ENCODE measurements at places on chromosomes 6 and 20.

GRCh38 chr6:3494391-3495100, 37.7 kb upstream of the SLC22A23 start:
- no peak for DNase-seq

DNA sequence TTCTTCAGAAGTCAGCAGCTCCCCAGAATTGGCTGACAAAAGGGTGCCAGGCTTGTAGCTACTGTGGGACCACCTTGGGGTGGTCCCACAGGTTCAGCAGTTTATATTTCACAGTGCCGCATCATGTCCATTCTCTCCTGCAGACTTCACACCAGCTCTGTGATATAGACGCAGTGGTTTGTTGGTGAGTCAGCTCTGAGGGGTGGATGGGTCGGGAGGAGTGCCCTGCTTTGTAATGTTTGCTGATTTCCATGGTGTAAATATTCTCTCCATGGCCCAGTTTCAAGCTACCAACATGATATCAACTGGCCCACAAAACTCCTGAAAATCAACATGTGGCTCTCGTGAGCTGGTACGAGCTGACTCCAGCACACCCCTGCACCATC, 78.2 kb downstream of the CDH22 start:
- DNase-seq, result no peak

- DNase-seq, result no peak
Measured at GRCh38 chr6:44496665-44497369, 109.3 kb downstream of the CDC5L start.

DNA sequence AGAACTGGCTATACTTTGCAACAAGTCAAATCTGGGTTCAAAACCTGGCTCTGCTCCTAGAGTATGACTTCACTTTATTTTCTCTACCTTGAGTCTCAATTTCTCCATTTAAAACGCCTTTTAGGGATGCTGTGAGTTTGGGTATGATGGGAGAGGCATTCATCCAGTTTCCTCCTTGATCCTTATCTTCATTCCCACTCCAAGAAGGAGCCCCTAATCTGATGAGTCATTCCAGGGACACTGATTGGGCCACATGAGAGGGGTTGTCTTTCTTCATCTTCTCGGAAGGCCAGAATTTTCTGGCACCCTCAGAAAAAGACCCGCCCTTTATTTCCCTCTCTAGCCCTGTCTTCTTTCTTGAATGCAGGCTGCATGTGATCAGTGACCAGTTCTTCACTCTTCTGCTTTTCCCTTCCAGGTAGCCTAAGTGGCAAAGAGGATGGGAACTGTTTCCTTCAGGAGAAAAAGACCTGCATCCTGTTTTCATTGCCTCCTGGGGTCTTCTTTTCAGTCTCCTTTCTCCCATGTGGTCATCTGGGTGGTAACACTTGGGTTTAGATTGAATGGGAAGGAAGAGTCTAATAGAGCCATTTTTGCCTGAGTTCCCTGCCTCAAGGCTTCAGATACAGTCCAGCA, 32.1 kb upstream of the PNRC1 start:
- no peak for DNase-seq

DNA sequence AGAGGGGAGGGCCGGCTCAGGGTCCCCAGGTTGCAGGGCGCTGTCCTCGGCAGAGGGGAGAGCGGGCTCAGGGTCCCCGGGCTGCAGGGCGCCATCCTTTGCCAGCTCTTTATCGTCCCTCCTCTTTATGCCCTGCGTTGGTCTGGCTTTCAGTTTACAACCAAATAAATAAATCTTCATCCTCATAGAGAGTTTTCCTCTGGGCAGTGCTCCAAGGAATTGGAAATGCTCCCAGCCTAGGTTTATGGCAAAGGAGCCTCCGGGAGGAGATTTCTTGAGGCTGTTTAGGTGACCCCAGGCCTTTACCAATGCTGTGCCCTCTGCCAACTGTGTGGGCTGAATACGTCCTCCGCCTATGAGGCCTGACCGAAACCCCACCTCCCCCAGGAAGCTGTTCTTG, 60.2 kb downstream of the CHMP4B start:
- no peak for DNase-seq

DNA sequence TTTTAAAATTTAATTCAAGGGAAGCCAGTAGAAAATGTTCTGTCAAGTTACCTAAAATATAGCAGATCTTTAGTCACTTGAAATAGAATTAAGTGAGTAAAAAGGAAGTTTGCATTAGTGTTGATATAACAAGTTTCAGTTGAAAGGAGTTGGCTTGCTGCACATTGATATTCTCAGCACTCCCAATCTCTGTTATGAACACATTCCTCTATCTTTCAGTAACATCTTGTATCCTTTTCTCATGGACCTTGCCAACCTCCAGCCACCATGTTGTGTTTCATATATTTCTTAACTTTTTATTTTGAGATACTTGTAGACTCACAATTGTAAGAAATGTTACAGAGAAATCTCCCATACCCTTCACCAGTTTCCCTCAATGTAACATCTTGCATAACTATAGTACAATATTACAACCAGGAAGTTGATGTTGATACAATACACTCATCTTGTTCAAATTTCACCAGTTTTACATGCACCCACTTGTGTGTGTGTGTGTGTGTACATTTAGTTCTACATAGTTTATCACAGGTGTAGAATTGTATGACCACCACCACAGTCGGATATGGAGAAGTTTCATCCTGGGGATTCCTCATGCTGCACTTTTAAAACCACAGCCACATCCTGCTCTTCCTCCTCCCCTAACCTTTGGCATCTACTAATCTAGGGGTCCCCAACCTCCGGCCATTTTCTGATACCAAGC, 20.2 kb upstream of the PAQR8 start:
- DNase-seq, result no peak

DNA sequence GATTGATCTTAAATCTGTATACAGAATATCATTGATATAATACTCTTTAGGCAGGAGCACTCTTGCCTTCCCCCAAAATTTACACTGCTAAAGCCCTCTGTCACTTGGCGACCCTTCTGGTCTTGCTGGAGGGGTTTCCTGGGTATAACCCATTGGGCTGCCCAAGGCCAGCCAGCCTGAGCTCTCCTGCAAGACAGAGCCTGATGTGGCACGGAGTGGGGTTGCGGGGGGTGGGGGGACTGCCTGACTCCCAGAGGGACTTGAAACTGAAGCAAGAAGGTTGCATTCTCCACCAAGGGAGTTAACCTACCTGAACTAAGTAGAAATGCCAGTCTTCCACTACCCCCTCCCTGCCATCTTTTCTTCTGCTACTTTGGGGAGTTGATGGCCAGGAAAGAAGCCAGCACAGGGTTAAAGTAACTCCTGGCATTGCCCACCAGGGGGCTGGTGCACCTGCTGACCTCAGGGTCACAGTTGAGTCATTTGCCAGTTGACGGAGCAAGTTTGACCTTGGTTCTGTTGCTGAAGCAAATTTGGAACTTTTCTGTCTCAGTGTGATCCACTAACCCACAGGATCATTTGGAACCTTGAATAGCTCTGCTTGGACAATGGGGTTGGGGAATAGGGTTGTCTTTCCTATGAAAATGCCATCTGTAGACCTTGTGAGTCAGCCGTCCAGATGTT, 79.4 kb downstream of the ASXL1 start:
- no peak for DNase-seq

DNA sequence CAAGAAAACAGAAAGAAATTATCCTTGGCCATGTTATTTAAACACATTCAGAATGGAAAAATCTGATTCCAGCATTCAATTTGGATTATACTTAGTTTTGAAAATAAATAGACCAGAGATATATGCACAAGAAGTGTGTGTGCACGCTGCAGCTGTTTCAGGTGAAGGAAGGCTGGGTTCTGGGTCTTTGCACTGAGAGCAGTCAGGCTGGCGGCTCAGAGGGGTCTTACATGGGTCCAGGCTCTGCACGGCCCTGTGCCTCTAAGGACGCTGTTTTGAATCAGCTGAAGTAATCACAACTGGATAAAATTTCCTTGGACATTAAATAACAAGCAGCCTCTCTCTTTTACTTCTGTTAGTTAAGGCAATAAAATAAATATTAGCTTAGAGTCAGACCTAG, 31.8 kb downstream of the GCLC start:
- no peak for DNase-seq

GRCh38 chr20:48632825-48633619, 194.8 kb downstream of the PREX1 start:
- DNase-seq, result no peak

DNA sequence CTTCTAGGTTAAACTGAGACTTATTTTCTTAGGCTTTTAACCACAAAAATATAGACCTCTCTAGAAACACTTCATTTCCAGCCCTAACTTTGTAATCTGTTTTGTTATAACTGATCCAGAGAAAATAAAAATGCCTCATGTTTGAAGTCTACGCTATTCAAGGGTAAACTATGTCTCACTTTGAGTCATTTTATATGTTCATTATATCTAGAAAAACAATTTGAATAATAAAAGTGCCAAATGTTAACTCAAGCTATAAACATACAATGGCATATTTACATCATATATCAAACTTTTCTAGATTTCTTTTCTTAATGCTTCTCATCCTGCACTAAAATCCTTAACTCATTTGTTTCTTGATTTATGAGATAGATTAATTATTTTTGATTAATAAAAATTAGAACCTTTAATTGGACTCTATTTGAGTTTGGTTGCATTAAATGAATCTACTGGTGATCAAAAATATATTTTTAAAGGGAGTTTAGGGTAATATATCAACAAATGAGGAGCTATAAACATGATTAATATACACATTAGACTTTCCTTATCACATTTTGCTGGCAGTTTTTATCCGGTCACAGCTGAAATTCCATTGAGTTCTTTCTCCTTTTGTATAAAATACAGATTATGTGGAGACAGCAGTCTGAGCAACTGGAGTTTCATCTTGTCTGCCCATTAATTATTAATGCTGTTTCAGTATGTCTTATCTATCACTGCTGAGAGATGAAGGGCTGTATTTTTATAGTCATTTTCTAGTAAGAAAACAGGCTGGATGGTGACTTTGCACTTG, 246.5 kb downstream of the TBX18 start:
- no peak for DNase-seq

- peak; percentile 95 for DNase-seq
Measured at GRCh38 chr20:35541783-35542662, at the start of gene ERGIC3. Gene ERGIC3, plus strand, starts transcription at chr20:35542078. Its CDS starts 20 bp downstream, at chr20:35542098.

DNA sequence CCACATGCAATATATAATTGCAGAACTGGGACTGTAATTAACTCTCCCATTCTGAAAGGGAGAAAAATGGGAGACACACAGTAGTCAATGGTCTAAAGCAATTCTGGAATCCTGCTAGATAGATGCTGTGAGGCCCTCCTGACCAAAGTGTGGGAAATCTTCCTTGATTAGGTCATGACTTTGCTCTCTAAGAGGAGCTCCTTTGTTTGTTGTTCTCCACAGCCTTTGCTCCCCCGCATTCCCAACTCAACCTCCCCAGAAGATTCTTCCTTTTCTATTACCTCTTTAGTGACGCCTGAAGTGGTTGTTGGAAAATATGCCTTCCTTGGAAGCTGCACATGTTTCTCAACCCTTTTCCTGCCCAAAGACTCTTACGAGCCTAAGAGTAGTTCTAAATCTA, 28.8 kb upstream of the LIN28B start:
- no peak for DNase-seq

- no peak for DNase-seq
Measured at GRCh38 chr6:125787791-125788190, 3.0 kb upstream of the NCOA7 start.

- DNase-seq, result no peak
Measured at GRCh38 chr20:24699321-24700165, 230.1 kb downstream of the SYNDIG1 start.

- no peak for DNase-seq
Measured at GRCh38 chr6:19898141-19898740, 61.1 kb downstream of the ID4 start.

GRCh38 chr20:37972256-37973058, 60.8 kb downstream of the TTI1 start:
- no peak for DNase-seq

DNA sequence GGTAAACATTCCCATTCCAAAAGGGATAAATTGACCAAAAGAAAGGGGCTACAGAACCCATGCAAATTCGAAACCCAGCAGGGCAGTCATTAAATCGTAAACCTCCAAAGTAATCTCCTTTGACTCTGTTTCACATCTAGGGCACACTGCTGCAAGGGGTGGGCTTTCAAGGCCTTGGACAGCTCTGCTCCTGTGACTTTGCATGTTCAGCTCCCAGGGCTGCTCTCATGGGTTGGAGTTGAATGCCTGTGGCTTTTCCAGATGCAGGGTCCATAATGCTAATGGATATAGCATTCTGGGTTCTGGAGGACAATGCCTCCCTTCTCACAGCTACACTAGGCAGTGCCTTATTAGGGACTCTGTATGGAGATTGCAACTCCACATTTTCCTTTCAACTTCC, 211.9 kb upstream of the MANEA start:
- DNase-seq, result no peak

GRCh38 chr6:115467726-115468125, 593.0 kb downstream of the FRK start:
- no peak for DNase-seq

DNA sequence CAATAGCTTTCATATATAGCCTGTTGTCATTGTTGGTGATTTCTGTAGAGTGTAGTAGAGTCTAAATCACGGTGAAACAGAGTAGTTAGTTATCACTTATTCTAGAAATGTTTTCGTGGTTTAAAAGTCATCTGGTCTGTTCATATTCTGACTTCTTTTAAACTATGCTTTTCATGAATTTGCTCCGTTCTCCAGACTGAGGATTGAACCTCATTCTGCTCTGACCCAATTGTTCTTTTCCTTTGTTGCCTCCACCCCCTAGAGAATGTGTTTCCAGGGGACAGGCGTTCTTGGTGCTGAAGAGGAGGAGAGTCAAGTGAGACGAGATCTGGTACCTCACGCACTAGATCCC, 748 bp upstream of the ZNF292 start:
- DNase-seq, result no peak

GRCh38 chr6:102525336-102525735, 1131.8 kb downstream of the GRIK2 start:
- DNase-seq, result no peak

DNA sequence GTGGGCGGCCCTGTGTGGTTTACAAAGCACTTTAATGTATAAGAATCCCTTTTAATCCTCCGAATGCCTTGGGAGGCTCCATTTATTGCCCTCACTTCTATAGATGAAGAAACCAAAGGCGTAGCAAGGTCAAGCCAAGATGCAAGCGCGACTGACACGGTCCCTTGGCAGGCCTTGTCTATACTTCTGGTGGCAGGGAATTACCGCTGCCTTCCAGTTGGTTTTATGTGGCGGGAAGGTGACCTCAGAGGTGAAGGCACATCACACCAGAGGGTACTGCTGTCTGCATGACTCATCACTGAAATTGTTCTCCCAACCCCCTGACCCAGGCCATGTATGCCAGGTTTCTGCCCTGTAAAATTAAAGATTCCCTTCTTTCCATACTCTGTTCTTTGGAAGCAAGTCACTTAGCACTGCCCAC, 36.1 kb upstream of the NAA20 start:
- DNase-seq, result no peak

Data from activated T-cell treated with anti-CD3 and anti-CD28 coated beads for 4 hours (primary cell).